ENCODE measurements at places on chromosomes 5 and 9.

GRCh38 chr9:68637020-68637419, 68.0 kb upstream of the PIP5K1B start:
- no peak for DNase-seq

GRCh38 chr5:124876983-124877382, 130.5 kb upstream of the ZNF608 start:
- DNase-seq, result no peak

- peak; percentile 20 for DNase-seq
Measured at GRCh38 chr5:141359790-141360426, at the start of gene PCDHGB2. TSS of gene PCDHGB2 (plus strand) at chr5:141359994. CDS start at chr5:141360136, 142 bp downstream.

DNA sequence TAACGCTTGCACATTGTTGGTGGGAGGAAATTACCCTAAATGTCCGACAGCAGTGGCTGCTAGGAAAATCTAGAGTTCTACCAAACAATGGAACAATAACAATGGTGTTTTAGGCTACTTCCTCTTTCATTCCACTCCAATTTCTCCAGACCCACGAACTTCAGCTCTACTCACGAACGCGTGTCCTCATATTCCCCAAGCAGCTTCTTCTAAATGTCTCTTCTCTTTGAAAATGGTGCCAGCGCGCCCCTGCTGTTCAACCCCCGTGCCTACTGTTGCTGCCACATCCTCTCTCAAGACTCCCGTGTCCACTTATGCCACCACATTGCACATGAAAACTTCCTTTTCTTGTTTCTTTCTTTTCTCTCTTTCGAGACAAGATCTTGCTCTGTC, 25.6 kb downstream of the OR2V2 start:
- no peak for DNase-seq

GRCh38 chr9:5633243-5633642, 4.3 kb downstream of the RIC1 start:
- DNase-seq, result no peak

DNA sequence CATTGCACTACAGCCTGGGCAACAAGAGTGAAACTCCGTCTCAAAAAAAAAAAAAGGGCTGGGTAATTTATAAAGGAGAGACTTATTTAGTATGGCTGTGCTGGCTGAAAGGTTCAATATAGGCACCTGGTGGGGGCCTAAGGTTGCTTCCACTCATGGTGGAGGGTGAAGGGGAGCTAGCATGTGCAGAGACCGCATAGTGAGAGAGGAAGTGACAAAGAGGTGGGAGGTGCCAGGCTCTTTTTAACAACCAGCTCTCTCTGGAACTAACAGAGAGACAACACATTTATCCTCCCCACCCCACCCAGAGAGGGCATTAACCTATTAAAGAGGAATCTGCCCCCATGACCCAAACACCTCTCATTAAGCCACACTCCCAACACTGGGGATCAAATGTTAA, 28.9 kb upstream of the SERINC5 start:
- no peak for DNase-seq

DNA sequence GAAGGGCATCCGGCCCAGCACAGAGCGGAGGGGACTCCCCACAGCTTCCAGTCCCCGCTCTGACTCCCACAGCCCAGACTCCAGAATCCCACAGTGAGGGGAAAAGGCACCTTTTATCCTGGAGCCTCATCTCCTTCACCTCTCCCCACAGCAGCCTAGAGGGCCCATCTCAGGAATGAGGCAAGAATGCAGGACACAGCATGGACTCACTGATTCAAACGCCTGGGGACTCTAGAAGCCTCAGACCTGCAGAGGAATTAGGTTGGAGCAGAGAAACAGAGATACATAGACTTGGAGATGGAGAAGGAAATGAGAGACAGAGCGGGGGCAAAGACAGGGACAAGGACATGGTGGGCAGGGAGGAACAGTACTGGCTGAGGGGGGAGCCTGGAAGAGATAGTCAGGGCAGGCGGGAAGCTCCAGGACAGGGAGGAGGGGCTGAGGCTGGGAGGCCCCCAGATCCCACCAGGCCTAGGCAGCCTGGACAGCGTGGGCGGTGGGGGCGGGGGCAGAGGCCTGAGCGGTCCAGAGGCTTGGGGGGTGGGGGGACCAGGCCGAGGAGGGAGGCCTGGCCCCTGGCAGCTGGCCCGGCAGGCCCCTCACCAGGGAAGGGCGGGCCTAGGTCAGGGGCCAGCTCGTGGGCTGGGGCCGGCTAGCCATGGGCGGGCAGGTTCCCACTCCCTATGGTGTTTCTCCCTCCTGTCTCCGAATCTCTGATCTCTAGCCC, 15.8 kb downstream of the CNTFR start:
- no peak for DNase-seq
